Stimulated activated CD4-positive, alpha-beta T cell treated with anti-CD3 and anti-CD28 coated beads, Interleukin-12 subunit alpha, Interleukin-12 subunit beta, amount 100 ng/mL, for 48 hours (primary cell): ENCODE measurements at places on chromosomes 16 and 17.

GRCh38 chr17:29777663-29778062 lies 152.4 kb downstream of the SSH2 start:
- no peak for DNase-seq

GRCh38 chr16:65546353-65546791 lies 424.5 kb upstream of the CDH11 start:
- DNase-seq, result no peak

DNA sequence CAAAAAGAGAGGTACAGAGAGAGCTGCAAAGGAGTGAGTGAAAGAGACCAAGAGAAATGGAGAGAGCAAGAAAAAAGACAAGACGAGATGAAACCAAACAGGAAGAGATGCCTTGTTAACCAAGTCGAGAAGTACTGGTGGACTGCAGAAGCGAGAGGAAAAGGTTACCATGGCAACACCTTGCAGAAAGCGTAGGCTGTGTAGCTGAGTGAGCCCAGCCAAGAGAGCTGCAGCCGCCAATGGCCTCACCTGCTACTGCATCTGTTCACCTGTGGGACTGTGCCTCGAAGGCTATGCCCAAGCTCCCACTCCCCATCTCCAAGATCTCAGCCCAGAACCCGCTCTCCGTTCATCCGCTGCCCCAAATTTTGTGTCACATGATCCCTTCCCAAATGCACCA lies 161.3 kb downstream of the SLC39A11 start:
- no peak for DNase-seq

DNA sequence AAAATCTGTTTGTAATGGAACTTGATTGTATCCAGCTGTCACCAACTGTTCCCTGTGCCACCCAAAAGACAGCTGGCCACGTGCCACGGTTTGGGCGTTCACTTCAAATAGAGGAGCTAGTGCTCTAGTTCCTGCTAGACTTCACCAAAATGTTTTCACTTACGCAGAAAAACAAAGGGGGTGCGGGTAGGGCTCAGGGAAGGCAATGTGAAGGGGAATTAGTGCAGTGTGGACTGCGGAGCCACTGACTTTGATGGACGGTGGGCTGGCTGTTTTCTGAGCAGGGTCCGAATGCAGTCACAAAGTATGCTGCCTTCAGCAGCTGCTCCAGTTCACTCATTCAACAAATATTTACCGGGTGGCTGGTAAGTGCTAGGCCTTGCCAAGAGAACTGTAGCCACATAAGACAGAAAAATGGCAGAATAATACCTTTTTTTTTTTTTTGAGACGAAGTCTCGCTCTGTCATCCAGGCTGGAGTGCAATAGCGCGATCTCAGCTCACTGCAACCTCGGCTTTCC lies 7.6 kb upstream of the CYTH1 start:
- no peak for DNase-seq

DNA sequence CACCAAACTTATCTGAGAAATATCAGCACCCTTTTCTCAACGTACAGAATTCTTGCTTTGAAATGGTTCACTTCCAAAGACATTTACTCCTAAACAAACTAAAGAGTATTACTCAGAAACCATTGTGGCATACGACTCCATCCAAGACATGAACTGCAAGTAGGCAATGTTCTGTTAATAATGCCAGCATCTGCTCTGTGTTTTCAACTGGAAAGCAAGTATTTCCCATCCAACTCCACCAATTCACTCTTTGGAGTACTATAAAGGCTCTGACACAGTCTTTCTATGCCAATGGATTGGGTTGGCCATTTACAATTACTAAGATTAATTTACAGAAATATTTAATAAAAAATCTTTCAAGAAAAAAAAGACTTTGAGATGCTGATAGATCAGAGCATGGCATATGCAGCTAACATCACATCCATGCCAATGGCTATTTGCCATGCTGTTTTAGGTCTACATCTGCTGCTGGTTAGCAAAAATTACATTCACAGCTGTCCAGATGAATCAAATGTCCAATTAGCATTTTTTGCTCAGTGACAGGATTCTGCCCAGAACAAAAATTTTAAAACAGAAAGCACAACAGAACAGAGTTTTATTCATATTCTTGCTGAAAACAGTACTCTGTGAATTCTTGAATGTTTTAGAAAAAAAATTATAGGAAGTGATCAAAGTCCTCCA lies 65.9 kb upstream of the HLF start:
- no peak for DNase-seq

GRCh38 chr16:46932802-46933201 lies 40.7 kb downstream of the DNAJA2 start:
- DNase-seq, result no peak

- DNase-seq, result no peak
Observed at GRCh38 chr17:37518826-37519225, 29.1 kb downstream of the DUSP14 start.

- DNase-seq, result no peak
Observed at GRCh38 chr17:51793686-51794085, 364.8 kb downstream of the CA10 start.

DNA sequence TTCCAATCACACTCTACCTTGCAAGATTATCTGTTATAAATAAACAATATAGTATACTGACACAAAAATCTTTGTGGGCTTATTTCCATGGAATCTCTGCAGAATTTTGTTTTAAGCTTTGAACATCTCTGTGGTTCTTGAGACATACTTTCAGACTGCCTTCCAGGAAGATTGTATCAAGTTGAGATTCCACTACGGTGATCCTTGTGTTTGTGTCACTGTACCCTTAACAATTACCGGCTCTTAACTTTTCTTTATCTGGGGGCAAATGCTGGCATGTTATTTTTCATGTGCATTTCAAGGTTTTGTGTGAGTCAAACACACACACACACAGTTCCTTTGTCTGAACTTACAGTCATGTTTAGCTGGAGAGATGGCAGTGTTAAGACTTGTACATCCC lies 472.7 kb upstream of the HSBP1 start:
- DNase-seq, result no peak

DNA sequence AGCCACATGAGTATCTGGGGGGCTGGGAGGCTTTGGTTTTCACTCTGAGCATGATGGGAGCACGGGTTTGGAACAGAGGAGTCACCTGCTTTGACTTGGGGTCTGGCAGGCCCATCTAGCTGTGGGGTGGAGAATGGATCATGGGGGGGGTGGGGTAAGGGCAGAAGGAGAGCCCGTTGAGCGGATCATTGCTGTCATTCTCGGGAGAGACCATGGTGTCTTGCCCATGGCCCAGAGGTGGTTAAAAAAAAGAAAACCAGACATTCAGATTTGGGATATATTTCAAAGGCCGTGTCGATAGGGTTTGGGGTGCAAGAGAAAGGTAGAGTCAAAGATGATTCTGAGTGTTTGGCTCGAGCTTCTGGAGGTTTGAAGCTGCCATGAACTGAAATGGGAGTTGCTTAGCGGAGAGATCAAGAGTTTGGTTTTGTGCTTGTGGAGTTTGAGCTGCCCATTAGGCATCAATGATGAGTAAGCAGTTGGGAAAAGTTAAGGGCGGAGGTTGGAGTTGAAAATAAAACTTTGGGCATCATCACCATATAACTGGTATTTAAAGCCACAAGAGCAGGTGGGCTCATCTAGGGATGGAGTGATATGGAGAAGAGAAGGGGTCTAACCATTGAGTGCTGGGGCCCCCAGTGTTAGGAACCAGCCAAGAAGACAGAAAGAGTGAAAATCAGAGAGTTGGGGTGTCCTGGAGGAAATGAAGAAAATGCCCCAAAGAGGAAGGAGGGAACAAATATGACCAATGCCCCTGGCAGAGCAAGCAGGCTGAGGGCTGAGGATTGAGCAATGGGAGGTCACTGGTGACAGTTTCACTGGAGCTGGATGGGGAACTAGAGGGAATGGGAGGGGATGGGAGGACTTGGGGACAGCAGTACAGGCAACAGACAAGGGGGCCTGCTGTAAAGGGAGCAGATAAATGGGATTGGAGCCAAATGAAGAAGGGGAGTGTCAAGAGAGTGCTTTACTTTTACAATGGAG lies 1.9 kb downstream of the NOD2 start:
- DNase-seq, result no peak

DNA sequence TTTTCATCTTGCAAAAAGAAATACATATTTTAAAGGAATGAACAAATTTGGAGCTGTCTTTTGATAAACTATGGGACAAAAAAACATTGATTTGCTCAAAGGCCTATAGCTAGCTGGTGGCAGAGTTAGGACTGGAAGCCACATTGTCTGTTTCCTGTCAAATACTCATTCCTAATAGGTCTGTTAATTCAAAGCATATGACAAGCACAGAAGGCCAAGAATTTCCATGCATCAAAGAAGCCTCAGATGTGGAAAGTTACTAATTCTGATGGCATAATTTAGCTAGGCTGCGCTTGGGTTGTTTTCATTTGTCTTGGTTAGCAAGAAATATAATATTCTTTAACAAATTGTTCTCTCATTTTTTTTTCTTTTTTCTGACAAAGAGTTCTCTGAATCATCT lies 98.0 kb downstream of the CDK5R1 start:
- no peak for DNase-seq

GRCh38 chr16:4098501-4098900 lies 17.7 kb downstream of the ADCY9 start:
- DNase-seq, result no peak

GRCh38 chr16:74607962-74608356 lies 1.0 kb upstream of the GLG1 start:
- DNase-seq, result no peak

- no peak for DNase-seq
Observed at GRCh38 chr17:58315281-58315711, 13.3 kb downstream of the TSPOAP1 start.

- DNase-seq, result no peak
Observed at GRCh38 chr16:67865318-67865717, 7.5 kb upstream of the EDC4 start.

DNA sequence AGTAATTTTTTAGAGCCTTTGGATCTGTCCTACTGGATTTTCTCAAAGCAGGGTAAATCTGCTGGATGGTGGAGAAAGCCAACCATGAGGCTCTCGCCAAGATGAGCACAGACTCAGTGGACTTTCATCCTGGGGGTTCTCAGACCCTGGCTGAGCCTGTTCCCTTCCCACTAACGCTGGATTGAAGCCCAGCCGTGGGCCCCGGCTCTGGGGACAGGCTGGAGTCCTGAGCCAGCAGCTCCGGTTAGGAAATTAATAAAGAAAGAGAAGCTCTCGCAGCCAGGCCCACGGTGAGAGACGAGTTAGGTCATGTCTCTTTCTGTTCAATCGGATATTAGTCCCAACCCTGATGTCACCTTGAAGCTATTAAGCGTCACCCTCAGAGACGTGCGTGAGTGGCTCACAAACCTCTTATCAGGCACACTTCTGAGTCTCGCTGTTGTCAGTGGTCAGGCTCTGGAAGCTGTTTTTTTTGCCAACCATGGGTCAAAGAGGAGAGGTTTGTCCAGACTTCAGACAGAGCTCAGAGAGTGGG lies 27.1 kb downstream of the MEOX1 start:
- no peak for DNase-seq

GRCh38 chr17:17703140-17703919 lies 22.1 kb downstream of the RAI1 start:
- no peak for DNase-seq

GRCh38 chr16:81937305-81938038 lies 73.8 kb downstream of the SDR42E1 start:
- DNase-seq, result no peak

DNA sequence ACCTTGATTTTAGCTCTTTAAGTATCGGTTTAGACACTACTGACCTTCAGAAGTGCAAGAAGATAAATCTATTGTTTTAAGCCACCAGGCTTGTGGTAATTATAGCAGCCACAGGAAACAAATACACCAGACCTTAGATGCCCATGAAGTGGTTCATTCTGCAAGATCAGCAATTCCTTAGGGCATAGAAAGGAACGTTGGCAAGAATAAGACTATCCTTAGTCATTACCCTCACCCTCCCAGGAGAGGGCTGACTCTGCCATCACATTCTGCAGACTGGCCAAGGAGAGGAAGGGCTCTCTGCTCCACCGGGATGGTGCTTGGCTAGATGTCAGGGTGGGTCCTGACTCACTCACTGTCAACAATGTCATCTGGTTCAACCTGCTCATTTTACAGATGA lies 14.1 kb upstream of the NDEL1 start:
- no peak for DNase-seq

DNA sequence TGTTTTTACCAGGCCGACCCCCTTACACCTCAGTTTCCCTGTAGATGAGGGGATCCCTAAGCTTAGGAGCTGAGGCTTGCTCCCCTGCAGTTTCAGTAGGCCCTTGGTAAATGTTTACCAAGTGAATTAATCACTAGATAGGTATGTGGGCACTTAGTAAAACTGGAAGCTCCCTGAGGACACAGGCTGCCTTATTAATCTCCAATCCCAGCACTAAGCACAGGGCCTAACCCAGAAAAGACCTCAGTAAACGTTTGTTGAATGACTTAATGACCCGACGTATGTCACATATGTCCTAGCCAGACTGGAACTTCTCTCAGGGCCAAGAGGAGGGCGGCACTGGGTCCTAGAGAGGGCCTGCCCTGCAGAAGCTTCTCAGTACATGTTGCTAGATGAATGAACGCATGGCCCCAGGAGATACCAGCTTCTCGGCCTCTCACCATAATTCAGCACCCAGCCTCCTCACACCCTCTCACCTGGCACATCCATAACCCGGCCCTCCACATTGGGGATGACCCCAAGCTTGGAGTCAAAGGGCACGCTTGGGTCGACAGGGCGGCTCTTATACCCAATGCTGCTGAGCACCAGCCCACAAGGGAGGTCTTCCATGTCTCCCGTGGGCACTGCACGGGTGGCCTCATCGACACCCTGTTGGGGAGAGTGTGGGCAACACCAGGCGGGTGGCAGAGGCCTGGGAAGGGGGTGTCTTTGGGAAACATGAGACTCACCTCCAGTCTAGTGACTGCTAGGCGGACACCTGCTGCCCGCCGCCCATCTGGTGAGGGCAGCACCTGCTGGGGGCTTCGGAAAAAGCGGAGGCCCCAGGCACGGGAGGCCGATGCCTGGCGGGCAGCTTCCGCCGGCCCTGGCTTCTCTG lies 4.0 kb upstream of the GRIN2C start:
- no peak for DNase-seq
